ENCODE measurements at places on chromosomes 6 and 20. TPM values are rescaled to one million over a fixed set of nuclear protein-coding genes. Genes with fewer than 3 reads are reported as not detected.

- no peak for DNase-seq
Measured at GRCh38 chr6:43937236-43938177, 167.5 kb downstream of the VEGFA start.

DNA sequence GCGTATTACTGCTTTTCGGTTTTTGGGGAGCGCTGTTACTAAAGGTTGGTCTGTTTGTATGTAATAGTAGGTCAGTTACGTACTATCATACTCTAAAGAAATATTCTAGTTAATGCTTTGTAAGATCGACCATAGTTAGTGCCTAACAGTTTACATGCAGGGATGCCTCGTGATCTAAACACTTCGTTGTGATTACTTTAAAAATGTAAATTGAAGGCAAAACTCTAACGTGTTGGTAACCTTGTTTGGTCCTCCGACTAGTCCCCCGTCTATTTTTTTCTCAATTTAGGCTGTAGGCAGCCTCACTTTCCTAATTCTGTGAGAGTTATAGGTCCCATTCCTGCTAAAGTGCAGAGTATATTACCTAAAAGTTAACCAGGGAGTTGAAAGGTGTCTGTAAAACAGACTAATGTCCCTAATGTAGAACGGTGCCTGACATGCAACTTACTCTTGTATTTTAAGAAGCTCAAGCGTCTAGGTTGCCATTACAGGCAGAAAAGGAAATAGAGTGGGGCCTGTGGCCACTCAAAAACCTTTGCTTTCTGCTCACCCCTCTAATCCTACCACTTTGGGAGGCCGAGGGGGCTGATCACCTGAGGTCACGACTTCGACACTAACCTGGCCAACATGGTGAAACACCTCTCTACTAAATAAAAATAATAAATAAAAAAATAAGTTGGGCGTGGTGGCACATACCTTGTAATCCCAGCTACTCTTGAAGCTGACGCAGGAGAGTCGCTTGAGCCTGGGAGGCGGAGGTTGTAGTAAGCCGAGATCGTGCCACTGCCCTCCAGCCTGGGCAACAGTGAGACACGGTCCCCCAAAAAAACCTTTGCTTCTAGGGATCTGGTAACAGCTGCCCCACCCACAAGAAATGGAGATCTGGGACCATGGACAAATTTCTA is 37.8 kb downstream of the HFE start:
- no peak for DNase-seq

- DNase-seq, result peak; percentile 80
Measured at GRCh38 chr20:33933469-33933909, 60.2 kb upstream of the RALY start.

- no peak for DNase-seq
Measured at GRCh38 chr20:40785346-40785745, 96.3 kb upstream of the MAFB start.

DNA sequence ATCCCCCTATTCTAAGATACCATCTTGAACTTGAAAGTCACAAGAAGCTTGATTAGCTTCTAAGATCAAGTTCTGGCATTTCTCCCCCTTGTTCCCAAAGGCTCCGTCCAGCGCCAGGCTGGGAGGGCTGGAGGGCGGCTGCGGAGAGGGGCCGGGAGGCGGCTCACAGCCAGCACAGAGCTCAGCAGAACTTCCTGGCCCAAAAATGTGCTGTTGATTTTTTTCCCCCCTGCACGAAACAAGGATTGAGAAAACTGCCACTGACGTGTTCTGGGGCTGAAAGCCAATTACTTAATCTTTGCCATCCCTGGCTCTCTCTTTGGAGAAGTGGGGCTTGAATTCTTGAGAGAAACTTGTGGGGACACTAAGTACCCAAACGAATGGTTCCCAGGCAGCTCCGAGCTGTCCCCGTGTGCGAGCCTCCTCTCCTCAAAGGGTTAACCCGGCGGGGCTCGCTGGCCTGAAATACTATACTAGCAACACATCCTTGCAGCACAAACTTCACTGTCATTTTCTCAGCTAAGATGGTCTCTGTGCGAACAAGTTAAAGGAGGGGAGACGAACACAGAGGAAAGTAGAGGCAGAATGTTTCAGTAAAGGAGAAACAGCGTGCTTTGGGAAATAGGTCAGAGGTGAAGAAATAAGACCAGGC is 452 bp downstream of the TRAF3IP2 start:
- peak; percentile 62 for DNase-seq

DNA sequence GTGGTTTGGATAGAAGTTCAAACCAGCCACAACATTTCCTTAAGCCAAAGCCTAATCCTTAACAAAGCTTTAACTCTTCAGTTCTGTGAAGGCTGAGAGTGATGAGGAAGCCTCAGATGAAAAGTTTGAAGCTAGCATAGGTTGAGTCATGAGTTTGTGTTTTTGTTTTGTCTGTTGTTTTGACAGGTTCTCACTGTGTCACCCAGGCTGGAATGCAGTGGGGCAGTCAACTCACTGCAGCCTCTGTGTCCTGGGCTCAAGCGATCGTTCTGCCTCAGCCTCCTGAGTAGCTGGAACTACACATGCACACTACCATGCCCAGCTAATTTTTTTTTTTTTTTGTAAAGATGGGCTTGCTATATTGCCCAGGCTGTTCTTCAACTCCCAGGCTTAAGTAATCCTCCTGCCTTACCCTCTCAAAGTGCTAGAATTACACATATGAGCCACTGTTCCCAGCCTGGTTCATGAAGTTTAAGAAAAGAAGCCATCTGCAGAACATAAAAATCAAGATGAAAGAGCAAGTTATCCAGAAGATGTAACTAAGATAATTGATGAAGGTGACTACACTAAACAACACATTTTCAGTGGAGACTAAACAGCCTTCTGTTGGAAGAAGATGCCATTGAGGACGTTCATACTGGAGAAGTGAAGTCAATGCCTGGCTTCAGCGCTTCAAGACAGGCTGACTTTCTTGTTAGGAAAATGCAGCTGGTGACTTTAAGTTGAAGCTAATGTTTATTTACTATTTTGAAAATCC is 96.2 kb downstream of the SMAP1 start:
- no peak for DNase-seq

DNA sequence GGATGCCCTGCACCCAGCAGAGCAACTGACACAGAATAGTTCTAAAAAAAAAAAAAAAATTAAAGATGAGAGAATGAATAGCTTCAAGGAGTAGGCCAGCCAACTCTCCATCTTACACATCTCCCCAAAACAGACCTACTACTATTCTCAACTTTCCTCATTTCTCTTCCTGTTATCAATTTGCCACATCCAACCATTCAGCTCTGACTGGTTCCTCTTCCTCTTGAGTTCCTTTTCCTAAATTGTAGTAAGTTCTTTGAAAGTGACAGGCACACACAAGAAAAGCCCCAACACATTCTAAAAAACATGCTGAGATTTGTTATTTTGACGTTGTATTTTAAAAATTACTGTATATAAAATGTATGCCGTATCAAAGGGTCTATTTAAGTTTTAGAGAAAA is 117.2 kb downstream of the PDSS2 start:
- DNase-seq, result no peak

DNA sequence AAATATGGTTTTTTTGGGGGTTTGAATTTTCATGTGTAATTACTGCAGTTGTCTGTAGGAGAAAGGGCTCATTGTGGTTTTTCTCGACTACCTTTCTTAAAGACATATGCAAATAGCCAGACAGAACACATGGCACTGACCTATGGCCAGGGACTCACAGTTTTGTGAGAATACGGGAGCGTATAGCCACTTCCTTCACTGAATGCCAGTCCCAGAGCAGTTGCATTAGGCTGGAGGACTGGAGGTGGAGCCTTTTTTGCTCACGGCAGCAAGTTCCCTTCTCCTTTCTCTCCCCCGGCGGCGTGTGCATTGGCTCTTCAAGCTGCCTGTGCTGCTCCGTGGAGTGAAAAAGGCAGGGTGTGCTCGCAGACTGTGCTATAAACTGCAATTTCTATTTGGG is 114.9 kb downstream of the AKAP7 start:
- peak; percentile 89 for DNase-seq

GRCh38 chr6:93392797-93393196 is 26.6 kb downstream of the EPHA7 start:
- no peak for DNase-seq

DNA sequence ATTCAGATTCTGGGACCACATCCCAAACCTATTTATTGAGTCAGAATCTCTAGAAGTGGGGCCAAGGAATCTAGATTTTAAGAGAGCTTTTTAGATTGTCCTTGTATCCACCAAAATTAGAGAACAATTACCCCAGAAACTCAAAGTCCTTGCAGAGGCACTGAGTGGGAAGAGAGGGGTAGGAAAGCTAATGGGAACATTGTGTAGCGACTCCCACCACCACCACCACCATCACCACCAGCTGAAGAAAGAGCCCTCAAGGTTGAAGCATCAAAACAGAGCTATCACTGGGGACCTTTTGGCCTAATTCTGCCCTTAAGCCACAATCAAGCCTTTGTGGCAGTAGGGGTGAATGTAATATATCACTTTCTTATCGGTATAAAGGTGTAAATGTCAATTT is 39.0 kb upstream of the SLC32A1 start:
- no peak for DNase-seq

DNA sequence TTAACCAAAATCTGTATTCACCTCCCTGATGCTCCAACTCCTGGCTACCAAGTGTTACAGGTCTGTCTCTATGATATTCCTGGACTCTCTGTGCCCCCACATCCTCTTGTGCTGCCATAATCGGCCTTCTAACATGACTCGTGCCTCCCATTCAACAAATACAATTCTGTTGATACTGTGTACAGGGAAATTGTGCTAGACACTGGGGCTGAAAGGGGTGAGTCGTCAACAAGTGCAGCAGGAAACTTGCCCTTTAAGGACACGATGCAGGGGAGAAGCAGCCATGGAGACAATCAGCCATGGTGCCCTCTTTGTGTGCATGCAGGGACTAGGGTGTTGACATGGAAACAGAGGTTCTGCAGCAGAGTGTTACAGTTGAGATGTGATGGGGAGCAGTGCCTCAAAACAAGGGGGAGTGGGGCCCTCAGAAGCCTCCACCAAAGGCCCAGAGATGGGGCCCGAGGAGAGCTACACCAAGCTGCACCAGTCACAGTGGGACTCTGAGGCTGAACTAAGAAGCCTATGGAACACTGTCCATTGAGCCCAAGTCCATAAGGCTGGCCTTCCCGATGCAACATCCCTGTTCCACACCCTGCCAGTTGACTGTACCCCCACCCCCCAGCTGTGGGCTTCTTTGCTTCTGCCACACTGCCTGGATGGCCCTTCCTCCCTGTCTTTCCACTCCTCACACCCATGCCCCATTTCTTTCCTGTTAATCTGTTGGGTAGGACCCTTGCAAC is 3.1 kb downstream of the PCED1A start:
- DNase-seq, result no peak

DNA sequence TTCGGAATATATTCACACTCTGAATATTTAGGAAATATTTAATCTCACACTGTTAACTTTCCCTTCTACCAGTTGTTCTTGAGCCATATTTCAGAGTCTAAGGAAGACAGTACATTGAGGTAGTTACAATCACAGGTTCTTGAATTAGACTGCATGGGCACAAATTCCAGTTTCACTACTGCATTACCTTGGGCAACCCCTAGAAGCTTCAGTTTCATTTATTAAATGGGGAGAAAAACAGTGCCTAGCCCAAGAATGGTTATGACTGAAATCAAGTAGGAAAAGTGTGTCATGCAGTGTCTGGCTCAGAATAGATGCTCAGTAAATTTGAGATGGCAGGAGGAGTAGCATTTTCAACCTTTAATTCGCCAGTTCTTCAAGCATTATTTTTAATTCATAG is 124.5 kb upstream of the SAMD5 start:
- no peak for DNase-seq

DNA sequence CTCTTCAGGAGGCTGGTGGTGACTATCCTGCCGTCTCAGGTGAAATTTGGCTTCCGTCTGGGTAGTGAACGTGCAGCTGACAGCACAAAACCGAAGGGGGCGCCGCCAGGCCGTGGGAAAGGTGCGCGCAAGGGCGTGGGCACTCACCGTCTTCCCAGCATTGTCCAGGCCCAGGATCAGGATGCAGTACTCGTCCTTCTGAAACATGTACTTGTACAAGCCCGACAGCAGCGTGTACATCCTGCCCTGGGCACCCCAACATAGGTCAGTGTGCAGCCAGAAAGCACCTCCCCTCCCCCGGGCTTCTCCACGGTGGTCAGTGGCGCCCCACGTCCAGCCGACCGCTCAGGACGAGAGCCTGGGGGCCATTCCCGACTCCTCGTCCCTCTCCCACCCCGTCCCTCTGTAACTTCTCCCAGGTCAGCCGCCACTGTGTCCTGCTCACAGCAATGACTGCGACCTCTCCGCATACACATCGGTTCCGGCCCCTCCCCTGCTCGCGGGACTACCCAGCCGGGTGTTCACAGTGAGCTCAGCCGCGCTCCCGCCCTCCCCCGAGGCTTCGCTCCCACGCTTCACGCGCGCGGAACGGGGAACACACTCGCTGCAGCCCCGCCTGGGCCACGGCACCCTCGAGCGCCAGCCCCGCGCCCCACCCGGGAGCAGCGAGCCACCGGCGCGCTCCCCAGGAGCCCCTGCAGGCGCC is 771 bp downstream of the ARFRP1 start:
- peak; percentile 46 for DNase-seq

DNA sequence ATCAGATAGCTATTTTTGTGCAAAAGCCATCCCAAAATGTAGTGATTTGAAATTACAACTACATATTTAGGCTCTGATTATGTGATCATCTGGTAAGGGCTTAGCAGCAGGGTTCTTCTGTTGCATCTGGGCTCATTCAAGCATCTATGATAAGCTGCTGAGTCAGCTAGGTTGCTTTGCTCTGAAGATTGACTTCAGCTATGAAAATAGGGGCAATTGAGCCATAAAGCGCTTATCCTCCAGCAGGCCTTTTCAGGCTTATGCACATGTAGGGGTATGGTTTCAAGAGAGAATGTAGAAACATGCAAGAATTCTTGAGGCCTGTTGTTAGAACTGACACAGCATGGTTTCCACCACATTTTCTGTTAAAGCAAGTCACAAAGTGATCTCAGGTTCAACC is 114.1 kb downstream of the PLCB1 start:
- DNase-seq, result no peak

DNA sequence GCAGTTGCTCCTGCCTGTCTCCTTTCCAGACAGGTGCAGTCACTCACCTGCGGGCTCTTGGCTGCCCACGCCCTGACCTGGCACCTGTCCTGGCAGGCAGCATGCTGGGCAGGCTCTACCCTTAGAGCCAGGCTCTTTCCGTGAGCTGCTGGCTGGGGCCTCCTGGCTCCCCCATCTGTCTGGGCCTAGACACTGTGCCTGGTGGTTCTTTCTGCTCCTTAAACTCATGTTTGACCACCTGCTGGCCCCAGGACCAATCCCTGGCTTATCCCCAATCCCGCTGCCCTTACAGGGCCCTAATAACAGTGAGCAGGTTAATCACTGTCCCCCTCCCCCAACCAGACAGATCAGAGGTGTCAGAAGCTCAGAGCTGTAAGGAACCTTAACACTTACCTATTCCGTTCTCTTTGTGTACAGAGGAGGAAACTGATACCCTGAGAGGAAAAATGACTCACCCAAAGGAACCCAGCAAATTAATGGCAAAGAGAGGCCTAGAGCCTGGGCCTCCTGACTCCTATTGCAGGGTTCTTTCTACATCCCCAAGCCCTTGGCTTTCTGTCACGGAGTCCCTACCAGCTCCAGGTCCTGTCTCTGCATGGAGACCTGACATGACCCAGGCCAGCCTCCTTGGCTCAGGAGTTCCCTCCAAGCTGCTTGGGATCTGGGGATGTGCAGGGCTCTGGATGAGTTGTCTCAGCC is 54.7 kb downstream of the RAB44 start:
- DNase-seq, result no peak

CEBPB gene
- 130 TPM for total RNA-seq

FERMT1 gene
- 1.3 TPM for total RNA-seq

BACH2 gene
- 1.9 TPM for total RNA-seq

FILIP1 gene
- total RNA-seq, result 0.24 TPM

MPC1 gene
- total RNA-seq, result 35.9 TPM

CLDN20 gene
- total RNA-seq, result not detected

ZNF334 gene
- total RNA-seq, result 4.4 TPM

HMGCLL1 gene
- total RNA-seq, result not detected

DNAAF9 gene
- 12.1 TPM for total RNA-seq

Measured in A673 (cell line).